ENCODE measurements at places on chromosomes 7 and 10.

- no peak for DNase-seq
These were observed 432 bp upstream of the CAMK2B start for GRCh38 chr7:44325811-44326241.

DNA sequence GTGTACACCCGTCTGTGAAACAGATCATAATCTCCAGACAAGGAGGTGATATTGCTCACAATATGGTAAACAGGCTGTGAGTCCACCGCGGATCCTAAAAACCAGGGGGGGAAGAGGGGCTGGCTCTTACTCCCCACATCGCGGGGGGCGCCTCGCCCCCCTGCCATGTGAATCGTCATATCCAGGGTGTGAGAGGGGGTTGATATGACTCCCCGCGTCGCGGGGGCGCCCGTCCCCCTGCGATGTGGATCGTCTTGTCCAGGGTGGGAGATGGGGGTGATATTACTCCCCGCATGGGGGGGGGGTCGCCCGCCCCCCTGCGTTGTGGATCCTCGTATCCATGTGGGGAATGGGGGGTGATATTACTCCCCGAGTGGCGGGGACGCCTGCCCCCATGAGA is 30.9 kb downstream of the OCM2 start:
- no peak for DNase-seq

GRCh38 chr7:24049296-24049695 is 234.7 kb upstream of the NPY start:
- no peak for DNase-seq

- no peak for DNase-seq
These were observed 23.1 kb upstream of the ITGA8 start for GRCh38 chr10:15742836-15743235.

DNA sequence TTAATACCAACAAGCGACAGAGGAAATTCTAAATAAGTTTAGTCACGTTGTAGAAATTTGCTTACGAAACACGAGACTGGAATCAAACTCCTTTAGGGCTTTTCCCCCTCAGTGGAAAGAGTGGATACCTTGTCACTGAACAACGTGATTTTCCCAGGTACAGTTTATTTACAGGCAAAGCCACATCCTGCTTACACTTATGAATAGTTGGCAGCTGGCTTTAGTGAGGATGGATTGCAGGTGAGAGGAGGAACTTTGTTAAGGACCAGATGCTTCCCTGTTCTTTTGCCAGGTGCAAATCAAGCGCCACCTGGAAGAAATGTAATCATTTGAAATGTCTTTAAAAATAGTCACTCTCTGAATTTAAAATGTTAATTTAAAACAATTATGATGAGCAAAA is 282.4 kb downstream of the ADARB2 start:
- no peak for DNase-seq

DNA sequence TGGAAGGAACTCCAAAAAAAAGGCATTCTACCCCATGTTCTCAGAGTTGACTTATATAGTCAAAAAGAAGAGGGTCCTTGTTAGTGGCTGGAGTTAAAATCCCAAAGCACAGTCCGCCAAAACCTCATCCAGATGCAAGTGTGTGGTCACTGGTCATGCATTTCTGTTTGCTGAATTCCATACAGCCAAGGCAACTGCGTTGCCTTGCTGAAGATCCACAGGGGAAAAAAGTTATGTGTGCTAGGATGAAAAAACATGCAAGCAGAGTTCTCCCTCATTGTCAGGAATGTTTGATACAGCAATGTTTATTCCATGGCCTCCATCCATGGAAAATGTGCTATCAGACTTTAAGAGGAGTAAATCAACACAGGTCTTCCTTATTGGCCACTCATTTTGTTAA is 213.1 kb downstream of the CREB5 start:
- DNase-seq = no peak

Measured in cortex of kidney (tissue), 1 donor.